Stimulated activated CD8-positive, alpha-beta memory T cell treated with anti-CD3 and anti-CD28 coated beads, Interleukin-4, amount 100 ng/mL, for 1 hour (primary cell): ENCODE measurements at places on chromosomes 6 and 20.

DNA sequence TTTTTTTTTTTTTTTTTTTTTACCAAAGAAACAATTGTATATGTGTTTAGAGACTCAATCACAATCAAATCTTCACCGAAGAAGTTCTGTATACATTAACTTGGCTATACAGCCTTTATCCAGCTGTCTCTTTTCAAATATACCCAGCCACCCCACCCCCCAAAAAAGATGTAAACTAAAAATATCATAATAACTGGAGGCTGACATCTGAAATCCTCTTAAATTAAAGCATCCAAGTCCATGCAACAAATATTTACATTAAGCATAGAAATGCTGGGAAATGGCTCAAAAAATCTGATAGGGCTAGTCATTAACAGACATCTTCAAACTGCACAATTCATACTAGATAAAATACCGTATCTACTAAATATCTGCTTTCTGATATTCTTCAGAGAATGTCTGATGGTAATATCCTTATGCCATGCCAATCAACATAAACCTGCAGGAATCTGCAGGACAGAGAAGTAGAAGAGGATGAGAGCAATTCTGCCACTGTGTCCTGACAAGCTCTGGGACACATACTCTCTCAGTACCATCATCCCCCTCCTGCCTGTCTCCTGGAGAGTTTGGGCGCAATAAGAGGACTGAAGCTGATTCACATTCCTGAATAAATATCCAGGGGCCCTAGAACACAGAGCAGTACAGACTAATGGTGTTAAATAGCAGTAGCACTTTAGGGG is 152.4 kb downstream of the KIF6 start:
- no peak for DNase-seq

- no peak for DNase-seq
Measured at GRCh38 chr6:121830736-121831135, 395.3 kb downstream of the GJA1 start.

DNA sequence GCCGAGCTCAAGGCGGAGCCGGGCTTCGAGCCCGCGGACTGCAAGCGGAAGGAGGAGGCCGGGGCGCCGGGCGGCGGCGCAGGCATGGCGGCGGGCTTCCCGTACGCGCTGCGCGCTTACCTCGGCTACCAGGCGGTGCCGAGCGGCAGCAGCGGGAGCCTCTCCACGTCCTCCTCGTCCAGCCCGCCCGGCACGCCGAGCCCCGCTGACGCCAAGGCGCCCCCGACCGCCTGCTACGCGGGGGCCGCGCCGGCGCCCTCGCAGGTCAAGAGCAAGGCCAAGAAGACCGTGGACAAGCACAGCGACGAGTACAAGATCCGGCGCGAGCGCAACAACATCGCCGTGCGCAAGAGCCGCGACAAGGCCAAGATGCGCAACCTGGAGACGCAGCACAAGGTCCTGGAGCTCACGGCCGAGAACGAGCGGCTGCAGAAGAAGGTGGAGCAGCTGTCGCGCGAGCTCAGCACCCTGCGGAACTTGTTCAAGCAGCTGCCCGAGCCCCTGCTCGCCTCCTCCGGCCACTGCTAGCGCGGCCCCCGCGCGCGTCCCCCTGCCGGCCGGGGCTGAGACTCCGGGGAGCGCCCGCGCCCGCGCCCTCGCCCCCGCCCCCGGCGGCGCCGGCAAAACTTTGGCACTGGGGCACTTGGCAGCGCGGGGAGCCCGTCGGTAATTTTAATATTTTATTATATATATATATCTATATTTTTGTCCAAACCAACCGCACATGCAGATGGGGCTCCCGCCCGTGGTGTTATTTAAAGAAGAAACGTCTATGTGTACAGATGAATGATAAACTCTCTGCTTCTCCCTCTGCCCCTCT is 1.1 kb downstream of the CEBPB start:
- peak; percentile 11 for DNase-seq

- no peak for DNase-seq
Measured at GRCh38 chr20:11242320-11242719, 568.5 kb upstream of the JAG1 start.

- no peak for DNase-seq
Measured at GRCh38 chr6:155694419-155694790, 238.8 kb upstream of the NOX3 start.

- peak; percentile 6 for DNase-seq
Measured at GRCh38 chr6:142679907-142680700, 264.9 kb downstream of the HIVEP2 start.

DNA sequence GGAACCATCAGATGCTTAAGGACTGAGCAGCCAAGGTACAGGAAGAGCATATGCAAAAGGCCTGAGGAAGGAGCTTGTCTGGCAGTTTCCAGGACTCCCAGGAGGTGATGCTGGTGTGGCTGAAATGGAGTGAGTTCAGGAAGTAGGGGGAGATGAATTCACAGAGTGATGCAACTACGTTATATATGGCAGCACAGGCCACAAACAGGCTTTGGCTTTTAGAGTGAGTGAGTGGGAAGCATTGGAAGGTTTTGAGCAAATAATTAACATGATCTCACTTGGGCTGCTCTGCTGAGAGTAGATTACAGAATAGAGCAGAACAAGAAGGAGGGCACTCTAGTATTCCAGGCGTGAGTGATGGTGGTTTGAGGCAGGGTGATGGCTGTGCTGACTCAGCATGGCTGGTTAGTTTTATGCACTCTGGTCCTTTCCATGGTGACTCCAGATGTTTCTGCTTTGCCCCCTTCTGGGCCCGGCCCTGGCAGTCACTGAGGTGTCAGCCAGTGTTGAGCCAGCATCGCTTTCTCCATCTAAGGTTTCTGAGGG is 6.5 kb downstream of the BTN2A2 start:
- DNase-seq = no peak

GRCh38 chr20:58921564-58921963 is 59.5 kb upstream of the NELFCD start:
- no peak for DNase-seq

DNA sequence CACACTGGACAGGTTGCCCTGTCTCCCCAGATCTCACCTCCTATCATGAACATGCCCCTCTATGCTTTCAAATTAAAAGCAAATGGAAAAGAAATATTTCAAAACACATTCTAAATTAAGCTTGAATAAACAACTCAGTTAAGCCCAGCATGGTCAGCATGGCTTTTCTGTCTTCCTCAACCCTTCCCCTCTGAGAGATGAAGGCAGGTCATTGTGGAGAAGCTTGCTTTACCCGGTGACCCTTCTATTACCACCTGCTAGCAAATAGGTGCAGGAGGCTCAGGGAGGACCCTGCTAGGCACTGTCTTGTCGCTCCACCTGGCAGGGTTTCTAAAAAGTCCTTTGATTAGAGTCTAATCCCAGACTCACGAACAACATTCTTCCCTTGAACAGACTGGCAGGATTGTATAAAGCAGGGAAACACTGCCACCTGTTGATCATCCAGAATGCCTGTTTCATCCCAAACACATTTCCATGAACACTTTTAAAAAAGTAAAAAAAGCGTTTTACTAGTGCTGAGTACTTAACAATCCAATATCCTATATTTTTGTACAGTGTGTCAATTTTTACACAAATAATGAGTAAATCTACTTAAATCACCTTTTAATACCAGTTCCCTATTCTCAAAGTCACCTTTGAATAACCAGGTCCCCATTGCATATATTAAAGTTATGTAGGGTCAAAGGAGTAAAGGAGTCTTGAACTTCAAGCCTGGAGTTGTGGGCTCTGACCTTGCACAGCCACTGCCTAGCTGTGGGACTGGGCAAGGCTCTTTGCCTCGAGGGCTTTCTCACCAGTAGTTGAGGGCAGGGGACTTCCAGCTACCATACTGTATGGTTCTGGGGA is 75.5 kb downstream of the GPR6 start:
- no peak for DNase-seq

GRCh38 chr20:38799203-38799602 is 6.3 kb upstream of the PPP1R16B start:
- no peak for DNase-seq

DNA sequence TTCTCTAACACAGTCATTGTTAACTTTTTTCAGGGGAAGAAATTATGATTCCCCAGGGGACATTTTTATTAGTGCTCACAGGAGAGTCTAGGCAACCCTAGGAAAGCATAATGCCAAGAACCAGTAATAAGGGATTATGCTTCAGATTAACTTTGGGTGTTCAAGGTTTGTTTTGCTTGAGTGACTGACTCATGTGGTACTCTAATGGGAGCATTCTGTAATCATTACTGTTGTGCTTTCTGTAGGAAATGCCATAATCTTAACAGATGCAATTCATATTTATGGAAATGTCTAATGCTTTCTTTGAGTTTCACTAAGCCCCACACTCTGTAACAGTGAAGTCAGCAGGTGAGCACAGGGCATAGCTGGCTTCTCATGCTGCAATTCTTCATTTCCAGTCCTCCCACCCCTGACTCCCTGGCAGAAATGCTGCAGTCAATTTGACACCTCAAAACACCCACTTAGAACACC is 263.4 kb upstream of the MAN1A1 start:
- DNase-seq = no peak
